Right lobe of liver (tissue), 6 donors: ENCODE measurements at places on chromosomes 16 and 17. TPM values are rescaled to one million over a fixed set of nuclear protein-coding genes. Genes with fewer than 3 reads are reported as not detected.

Gene CA7
- total RNA-seq = not detected

DNA sequence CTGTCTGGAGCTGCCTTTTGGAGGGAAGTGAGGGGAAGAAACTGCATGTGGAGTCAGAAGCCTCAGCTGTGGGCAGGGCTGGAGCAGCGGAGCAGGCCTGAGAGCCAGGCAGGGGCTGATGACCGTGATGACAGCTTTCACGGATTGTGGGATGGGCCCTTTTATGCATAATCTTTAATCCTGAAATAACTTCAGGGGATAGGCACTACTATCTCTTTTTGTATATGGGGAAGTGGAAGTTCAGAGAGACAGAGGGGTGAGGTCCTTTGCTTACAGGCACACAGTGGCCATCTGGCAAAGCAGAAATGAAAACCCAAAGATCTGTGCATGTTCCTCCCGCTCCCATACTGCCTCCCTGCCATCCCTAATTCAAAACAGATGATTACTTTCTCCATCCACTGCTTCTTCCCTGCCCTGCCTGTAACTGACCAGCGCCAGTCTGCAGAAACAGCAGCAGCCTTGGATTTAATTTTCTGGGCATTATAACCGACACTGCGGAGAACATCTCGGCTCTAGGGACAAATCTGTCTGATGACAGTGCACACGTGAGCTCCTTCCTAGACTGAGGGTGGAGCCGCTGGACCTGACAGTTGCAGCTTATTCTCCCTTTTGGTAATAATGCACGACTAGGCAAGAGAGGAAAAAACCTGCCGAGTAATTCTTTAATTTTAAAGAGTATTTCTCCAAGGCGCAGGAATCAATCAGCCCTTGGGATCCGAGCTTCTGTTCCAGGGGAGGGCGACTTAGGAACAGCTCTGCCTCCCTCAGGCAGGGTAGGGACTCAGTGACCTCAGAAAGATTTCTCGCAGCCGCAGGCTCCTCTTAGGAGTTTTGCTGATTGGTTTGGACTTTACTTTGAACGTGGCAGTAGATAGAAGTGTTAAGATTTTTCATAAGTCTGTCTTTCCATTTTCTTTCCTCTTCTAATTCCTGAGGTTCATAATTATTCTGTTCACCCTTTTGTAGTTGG is 95.4 kb downstream of the UTP18 start:
- no peaks in the 10 kb centered on the region for H3K36me3 ChIP-seq
- no peak for DNase-seq
- no peak overlapping the region for H3K27ac ChIP-seq
- no peaks in the 10 kb centered on the region for H3K27me3 ChIP-seq
- H3K4me3 ChIP-seq = no peak overlapping the region

DNA sequence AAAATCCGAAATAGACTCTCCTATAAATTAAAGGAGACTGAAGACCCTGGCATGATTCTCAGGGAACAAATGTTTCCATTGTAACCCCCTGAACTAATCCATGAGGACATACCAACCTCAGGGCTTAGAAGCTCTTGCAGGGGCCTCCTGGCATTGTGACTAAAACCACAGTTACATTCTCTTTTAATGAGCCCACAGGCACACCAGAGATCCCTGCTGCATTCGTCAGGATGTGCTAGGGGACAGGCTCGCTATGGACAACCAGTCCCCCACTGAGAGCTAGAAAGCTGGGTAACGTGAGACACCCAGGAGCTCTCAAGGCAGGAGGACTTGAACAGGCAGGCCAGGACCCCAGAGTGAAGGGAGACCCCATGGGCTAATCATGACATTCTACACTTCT is 140.6 kb upstream of the TNRC6C start:
- H3K27ac ChIP-seq = no peak overlapping the region
- H3K36me3 ChIP-seq = no peaks in the 10 kb centered on the region
- no peak for DNase-seq
- H3K4me1 ChIP-seq = no peaks in the 10 kb centered on the region
- H3K27me3 ChIP-seq = no peaks in the 10 kb centered on the region

Gene HOXB4
- 0.62 TPM for total RNA-seq

Gene SLC12A3
- total RNA-seq = not detected

GRCh38 chr17:2580661-2581060 is 12.8 kb upstream of the PAFAH1B1 start:
- H3K4me3 ChIP-seq = no peak overlapping the region
- H3K27ac ChIP-seq = no peak overlapping the region
- H3K4me1 ChIP-seq = no peaks in the 10 kb centered on the region
- DNase-seq = no peak
- no peaks in the 10 kb centered on the region for H3K36me3 ChIP-seq
- no peaks in the 10 kb centered on the region for H3K27me3 ChIP-seq

DNA sequence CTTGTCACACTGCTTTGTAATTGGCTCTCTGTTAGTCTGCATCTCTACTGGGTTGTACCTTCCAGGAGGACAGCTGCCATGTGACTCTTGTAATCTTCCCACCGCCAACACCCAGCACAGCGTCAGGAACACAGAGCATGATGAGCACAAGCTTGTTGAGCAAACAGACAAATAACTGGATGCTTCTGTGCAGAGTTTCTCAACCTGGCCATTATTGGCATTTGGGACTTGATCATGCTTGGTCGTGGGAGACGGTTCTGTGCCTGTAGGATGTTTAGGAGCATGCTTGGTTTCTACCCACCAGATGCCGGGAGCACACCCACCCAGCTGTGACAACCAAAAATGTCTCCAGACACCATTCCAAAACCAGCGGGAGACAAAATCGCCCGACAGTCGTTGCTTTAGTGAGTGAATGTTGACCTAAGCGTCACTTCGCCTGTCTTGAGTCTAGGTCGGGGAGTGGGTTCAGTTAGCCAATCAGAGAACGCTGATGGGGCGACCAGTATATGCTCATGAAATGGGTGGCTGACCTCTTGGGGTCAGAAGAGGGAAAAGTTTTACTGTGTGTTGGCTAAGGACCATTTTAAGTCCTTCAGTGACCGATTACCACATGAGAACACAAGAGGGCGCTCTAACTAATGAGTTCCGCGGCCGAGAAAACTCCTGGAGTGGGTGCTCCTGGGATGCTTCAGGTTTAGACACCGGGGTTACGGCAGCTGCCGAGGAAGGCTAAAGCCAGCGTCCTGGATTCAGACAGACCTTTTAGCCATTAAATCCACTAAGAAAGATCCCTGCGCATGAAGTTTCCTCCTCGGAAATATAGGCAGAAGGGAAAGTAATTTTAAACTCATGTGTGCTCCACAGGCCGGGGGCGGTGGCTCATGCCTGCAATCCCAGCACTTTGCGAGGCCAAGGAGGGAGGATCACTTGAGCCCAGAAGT is 57.8 kb upstream of the TEX2 start:
- no peak overlapping the region for H3K4me3 ChIP-seq
- peak; percentile 57 for DNase-seq
- peaks cover under 1% of the 10 kb centered on the region for H3K4me1 ChIP-seq
- H3K36me3 ChIP-seq = no peaks in the 10 kb centered on the region
- H3K27ac ChIP-seq = no peak overlapping the region

Gene CLEC10A
- total RNA-seq = 1.8 TPM

- DNase-seq = no peak
- H3K36me3 ChIP-seq = peaks cover 5% of the 10 kb centered on the region
- H3K4me1 ChIP-seq = no peaks in the 10 kb centered on the region
- peak overlapping the region; percentile 78 for H3K27ac ChIP-seq
- no peaks in the 10 kb centered on the region for H3K27me3 ChIP-seq
These were observed 658 bp downstream of the SYNRG start for GRCh38 chr17:37608351-37609169.

DNA sequence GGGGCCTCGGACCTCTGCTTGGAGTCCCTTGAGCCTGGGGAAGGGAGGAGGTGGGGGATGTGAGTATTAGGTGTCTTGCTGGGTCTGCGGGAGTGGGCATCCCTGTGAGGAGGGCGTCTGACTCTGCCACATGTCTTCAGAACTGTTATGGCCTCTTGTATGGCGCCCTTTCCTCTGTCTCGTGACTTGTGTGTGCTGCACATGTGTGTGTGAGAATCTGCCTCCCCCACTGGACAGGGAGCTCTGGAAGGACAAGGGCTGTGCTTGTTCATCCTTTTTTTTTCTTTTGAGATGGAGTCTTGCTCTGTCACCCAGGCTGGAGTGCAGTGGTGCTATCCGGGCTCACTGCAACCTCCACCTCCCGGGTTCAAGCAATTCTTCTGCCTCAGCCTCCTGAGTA is 33.4 kb downstream of the ARHGAP23 start:
- H3K4me1 ChIP-seq = no peaks in the 10 kb centered on the region
- H3K27me3 ChIP-seq = no peaks in the 10 kb centered on the region
- no peak for DNase-seq
- H3K4me3 ChIP-seq = no peak overlapping the region
- no peaks in the 10 kb centered on the region for H3K36me3 ChIP-seq
